ENCODE measurements at places on chromosomes 7 and 10.

DNA sequence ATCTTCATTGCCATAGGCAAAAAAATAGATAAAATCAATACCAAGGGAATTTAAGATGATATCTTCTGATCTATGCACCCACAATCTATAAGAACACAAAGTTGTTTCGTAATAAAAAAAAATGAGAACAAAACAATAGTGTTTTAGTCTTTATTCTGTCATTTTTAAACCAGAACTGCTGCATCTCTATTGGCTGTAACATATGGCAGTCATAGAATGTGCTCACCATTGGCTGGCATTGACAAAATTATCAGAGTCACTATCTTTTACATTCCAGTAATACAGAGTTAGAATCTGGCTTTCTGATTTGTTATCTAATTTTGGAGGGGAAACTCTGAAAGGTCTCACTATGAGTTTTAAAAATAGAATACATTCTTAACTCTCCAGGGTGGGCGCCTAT, 138.6 kb upstream of the CCDC6 start:
- no peak for DNase-seq

DNA sequence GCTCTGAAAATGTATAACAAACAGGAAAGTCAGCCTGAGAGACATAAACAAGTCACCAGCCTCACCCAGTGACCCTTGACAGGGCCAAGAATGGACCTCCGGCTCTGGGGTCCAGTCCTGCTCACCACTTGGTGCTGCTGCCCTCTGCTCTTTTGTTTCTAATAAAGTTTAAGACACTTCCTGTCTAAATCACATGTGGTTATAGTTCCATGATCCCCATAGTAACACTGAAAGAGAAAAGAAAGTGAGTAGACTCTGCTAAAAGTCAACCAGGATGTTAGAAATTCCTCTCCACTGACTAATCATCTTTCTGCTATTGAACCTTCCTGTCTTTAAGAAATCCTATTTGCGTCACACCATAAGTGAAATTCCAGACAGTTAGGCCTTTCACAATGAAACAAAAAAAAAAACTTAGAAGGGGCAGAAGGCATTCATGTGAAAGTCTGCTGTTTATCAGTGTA, 179.2 kb upstream of the BET1 start:
- DNase-seq, result peak; percentile 100

DNA sequence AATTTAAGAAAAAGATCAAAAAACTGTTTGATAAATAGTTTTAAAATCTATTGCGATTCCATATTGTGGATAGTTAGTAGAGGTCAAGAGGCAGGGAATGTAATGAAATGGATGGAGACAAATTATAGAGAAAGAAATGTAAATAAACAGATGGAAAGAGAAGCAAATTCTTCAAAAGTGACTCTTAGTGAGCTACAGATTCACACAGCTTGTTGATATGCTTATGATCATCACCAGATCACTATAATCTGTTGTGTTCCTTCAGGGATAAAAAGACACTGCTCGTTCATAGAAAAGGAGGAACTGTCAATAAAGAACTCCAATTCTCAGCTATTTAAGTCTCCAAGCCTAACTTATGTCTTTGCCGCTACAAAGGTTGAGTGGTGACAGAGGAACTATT, 251.4 kb upstream of the SEMA3C start:
- no peak for DNase-seq

GRCh38 chr10:77845451-77845850, 81.1 kb downstream of the DLG5 start:
- DNase-seq, result no peak

DNA sequence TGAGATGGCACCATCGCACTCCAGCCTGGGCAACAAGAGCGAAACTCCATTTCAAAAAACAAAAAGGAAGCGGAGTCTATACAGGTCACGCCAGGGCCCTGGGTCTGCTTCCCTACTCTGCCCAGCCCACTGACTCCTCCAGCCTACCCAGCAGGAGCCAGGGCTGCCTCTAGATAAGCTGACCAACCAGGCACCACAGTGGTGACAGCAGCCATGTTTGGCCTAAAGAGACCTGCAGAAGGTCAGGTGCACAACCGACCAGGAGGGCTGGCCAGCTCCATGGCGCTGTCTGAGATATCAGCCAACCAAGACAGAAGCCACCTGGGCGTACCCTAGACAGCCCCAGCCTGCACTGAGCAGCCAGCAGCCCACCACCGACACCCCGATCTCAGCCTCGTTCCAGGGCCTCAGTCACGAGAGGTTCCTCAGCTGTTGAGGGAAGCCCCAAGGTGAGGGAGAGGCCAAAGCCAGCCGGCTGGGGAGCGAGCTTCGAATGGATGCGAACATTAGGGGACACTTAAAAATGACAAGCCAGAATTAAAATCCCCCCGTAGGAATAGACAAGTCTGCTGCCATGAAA, 24.4 kb upstream of the PWWP2B start:
- no peak for DNase-seq
